Foreskin keratinocyte (primary cell): ENCODE measurements at places on chromosomes 2 and 18.

- peak; percentile 85 for DNase-seq
Observed at GRCh38 chr2:62501794-62502500, 4.0 kb downstream of the TMEM17 start.

DNA sequence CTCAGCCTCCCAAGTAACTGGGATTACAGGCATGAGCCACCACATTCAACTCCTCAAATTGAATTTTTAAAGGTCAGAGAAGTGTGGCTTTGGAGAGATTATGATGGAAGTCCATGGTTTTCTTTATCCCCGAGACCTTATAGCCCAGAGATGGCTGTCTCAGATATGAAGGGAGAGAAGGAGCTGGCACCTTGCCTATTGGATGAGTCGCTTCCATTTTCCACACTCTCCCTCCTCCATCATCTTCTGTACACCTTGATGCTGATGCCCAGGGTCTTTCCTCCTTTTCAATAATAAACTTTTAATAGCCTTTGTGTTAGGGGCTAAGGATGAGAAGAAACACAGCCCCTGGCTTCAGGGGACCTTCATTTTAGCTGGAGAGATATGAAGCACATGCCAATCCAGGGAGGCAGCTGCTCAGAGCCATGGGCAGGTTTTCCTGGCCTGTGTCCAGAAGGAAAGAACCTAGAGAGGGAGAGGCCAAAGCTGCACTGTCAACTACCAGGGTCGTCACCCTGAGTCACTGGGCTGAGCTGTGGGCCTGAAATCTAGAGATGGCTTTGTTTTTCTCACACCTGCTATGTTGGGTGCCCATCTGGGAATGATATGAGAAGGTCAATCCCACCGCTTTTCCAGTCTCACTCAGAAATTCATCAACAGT lies 146.0 kb upstream of the SERTAD2 start:
- DNase-seq = peak; percentile 61

- DNase-seq = no peak
Observed at GRCh38 chr2:99735753-99736152, 245.9 kb upstream of the REV1 start.

DNA sequence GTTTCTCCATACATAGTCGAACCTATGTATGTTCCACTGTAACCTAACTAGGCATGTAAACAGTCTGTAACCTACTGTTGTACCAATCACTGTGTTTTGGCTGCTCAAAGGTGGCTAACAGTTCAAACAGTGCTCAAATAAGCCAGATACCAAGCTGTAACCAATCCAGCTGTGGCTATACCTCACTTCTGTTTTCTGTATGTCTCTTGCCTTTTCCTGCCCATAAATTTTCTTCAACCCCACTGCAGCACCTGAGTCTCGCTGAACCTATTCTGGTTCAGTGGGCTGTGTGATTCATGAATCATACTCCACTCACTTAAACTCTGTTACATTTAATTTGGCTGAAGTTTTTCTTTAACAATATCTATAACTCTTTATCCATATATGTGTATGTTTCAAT lies 340.7 kb downstream of the LPIN1 start:
- DNase-seq = no peak

GRCh38 chr2:216971593-216971992 lies 111.7 kb upstream of the TNP1 start:
- no peak for DNase-seq

DNA sequence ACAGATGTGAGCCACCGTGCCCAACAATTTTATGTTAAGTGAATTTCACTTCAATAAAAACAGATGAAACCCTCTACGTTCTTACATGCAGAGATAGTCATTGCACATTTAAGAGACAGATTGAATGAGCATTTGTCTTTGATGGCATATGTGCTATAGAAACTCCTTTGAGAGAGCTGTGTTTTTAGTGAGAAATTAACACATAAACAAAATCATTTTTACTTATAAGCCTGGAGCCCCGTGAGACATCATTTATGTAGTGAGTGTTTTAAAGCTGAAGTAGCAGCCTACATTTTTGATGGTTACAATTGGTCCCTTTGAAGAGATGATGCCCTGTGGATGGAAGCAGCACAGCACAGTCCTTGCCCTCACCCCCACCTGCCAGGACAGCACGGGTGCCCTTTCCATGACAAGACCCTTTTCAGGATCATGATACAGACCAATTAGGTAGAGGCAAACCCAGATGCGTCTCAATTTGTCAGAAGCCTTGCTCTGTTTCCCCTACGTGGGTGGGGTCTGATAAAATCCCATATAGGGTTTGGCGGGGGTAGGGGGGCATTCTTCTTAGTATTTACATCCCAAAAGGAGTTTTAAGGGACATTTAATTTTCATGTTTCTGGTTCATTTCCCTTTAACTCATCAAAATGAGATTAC lies 237.1 kb downstream of the BCL2 start:
- DNase-seq = no peak

GRCh38 chr2:63844616-63845015 lies 2.9 kb downstream of the UGP2 start:
- DNase-seq = no peak

DNA sequence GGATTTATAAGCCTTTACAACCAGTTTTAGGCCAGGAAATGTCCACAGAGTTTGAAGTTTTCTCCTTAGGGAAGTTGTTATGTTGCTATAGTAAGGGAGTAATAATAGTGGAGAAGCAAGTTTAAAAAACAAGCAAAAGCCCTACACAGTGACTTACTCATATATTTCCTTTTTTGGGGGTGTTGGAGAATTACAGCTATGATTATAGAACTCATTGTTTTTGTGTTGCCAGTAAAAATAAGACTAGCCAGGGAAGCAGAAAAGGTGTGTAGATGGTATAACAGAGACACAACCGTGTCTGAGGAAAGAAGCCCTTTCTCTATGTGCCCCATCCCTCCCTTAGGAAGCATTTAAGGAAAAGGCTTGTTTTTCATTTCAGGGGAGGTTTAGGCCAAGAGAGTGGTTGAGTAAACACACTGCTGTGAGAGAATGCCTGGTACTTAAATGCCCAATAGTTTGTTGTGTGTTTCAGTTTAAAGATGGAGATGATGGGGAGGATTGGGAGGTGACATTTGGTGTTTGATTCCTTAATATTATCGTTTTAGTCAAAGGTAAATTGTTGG lies 2.3 kb downstream of the VAPA start:
- no peak for DNase-seq
